ENCODE measurements at places on chromosomes 2 and 18. TPM values are rescaled to one million over a fixed set of nuclear protein-coding genes. Genes with fewer than 3 reads are reported as not detected.

DNA sequence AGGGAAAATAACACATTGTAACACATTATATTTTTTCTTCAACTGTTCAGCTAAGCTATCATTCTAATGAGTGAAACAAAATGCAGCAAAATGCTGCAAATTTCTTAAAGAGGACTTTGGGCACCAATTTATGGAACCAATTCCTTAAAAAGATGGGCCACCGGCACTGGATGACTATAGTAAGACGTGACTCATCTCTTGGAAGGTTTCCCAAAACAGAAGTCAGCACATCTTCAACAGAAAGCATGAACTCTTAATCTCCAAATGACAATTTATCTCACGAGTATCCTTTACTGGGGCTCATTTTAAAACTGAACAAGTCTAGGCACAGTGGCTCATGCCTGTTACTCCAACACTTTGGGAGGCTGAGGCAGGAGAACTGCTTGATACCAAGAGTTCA is 213.4 kb downstream of the CDH20 start:
- no peak for DNase-seq

DNA sequence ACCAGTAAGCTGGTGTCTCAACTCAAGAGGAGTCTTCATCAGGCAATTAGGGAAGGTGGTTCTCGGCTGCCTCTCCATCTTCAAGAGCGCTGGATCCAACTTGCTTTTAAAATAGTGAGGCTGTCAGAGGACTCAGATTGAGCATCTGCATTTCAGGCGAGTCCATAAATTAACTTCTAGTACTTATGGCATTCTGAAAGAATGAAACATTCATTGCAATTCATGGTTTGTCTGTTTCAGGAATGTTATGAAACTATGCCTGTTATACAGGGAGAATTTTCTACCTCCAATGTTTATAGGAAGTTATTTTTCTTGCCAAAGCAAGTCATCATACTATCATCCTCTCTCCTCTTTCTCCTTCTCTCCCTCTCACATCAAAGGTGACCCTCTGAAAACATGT is 883.2 kb downstream of the SLC4A3 start:
- no peak for DNase-seq

- peak; percentile 65 for DNase-seq
Measured at GRCh38 chr18:2173486-2173885, 397.8 kb downstream of the METTL4 start.

- no peak for DNase-seq
Measured at GRCh38 chr2:116809109-116809508, 1005.4 kb upstream of the DDX18 start.

OTOS gene
- total RNA-seq = not detected

Data from left cardiac atrium (tissue), 4 donors.